ENCODE measurements at places on chromosomes 7 and 10.

GRCh38 chr10:4343091-4343490, 482.9 kb upstream of the AKR1E2 start:
- DNase-seq: no peak

DNA sequence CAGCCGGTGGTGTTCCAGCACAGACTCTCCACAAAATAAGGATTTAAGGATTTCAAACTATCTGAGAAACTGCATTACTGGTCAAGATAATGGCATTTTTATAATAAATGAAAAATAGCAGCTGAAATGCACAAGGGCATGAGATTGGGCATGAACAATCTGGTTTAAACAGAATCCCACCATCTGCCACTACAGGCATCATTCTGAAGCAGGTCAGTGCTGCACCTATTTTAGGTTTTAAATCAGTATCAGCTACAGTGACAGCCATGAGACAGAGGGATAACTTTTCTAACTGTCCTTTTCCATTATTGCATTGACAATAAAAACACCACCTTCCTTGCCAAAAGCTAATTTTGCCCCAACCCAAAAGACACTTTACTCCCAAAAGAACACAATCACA, 186.8 kb downstream of the ETV1 start:
- DNase-seq: no peak

GRCh38 chr7:37377231-37377630, 71.4 kb downstream of the ELMO1 start:
- no peak for DNase-seq

- no peak for DNase-seq
Measured at GRCh38 chr7:17495655-17496394, 197.4 kb downstream of the AHR start.

DNA sequence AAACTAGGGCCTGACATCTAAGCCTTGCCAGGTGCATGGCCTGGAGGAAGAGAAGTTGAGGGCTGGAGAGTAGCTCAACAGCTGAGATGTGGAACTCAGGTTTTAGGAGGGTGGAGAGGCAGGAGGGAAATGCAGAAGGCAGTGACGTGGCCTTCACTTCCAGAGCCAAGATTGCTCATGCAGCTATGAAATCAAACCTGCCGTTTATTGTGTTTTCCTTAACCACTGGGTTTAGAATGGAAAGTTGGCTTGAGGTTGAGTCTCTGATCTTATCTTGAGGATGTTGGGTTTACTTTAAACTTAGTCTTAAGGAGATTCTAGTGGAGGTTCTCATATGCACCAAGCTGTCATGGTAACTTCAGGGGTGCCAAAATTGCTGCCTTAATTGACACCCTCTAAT, 178.6 kb downstream of the SORCS3 start:
- DNase-seq: no peak

Data from Peyer's patch (tissue), 4 donors.